Activated CD4-positive, alpha-beta T cell treated with anti-CD3 and anti-CD28 coated beads, Interleukin-2, amount 50 U/mL, for 4 hours (primary cell): ENCODE measurements at places on chromosomes 2 and 18.

DNA sequence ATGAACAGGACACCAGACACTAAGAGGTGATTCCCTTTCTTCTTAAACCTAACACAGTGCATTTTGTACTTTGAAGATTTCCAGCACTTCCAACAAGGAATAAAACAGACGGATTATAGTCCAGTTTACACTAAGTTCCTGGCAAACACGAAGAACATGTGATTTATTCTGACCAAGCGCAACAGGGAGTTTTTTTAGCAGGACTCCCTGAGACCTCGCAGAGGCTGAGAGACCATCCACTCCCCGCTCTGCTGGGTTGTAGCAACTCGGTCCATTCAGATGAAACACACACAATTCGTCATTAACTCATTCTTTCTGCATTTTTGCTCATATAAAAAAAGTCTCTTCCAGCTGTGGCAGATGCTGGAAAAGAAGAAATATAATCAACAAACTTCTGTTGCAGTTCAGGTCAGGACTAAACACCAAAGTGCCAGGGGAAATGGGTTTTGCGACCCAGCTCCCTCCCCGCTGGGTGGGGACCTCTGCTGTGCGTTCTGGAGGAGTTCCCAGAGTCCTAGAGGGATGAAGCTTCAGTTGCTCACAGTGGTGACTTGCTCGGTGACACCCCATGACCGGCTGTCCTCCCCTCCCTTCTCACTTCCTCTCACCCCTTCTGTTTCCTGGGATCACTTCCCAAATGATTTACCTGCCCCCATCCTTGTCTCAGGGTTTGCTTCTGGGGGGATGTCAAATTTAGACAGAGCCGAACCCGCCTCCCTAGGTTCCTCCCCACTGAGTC, 52.5 kb downstream of the KCNF1 start:
- DNase-seq = no peak

- no peak for DNase-seq
Measured at GRCh38 chr2:143949121-143949848, 570.6 kb downstream of the ZEB2 start.

GRCh38 chr2:63673865-63674533, 85.2 kb downstream of the MDH1 start:
- no peak for DNase-seq

DNA sequence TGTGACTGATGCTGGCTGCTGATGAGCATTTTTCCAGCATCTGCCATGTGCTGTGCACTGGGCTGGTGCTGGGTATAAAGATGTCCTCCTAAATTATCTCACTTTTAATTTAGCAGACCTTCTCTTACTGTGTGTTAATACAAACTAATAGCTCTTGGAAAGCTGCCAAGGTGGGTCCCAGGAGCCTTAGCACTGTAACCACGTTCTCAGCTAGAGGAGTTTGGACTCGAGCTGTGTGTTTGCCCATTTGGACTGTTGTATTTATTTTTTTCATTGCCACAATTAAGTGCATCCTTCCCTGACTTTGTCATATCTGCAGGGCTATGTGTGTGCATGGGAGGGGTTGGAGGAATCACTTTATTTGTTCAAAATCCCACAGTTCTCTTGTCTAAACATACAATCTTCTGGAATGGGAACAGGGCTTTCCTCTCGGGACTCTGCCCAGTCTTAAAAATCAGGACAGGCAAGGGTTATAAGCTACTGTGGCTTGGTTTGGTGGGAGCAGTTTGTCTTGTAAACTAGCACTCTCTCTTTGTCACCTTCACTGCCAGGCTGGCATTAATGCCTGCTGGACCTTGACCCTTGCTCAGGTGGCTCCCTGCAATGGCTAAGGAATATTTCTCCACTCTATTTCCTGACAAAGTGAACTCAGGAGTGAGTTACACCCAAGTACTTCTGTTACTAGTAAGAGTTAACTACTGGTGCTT, 129.7 kb upstream of the MGAT5 start:
- no peak for DNase-seq

- DNase-seq = no peak
Measured at GRCh38 chr2:100269889-100270288, 52.4 kb downstream of the LONRF2 start.

DNA sequence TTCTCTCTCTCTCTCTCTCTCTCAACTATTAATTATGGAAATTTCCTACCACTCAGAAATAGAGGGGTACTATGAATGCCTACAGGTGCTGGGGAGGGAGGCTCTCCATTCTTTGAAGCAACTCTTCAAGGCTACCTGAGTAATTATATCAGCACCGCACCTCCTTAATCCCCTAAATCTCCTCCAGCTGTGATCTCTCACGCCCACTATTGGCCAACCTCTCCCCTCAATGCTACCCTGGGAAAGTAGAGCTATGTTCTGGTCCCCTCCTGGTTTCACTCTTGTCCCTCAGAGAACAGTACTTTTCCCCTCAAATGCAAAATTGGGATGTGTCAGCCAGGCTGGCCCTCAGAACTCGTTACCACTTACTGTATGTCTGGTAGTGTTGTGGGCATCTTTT, 1.6 kb downstream of the MOCOS start:
- DNase-seq = no peak

DNA sequence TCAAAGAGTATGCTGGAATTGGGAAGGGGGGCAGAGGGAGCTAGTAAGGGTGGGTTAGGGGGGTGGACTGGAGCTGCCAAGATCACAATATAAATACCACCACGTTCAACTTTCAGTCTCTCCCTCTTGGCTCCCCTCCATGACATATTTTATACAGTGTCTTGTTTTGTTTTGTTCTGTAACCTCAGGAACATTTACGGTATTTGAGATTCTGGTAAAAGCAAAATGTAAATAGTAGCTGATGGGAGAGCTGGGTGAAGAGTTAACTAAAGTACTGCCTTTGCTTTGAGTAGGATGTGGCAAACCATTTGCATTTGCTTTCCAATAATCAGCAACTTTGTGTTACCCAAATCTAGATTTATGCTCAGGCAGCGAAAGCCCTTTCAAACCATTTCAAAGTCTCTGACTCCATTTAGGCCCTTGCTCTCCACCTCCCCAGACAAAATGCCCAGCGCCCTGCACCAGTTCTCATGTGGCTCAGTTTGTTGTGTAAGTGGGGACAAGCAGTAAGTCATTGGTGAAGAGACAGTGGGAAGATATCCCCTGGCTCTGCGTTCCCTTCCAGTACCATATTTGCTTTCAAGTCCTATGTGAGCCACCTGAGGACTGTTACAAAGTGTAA, 17.4 kb downstream of the IRS1 start:
- no peak for DNase-seq

GRCh38 chr2:55169915-55170314, 62.2 kb downstream of the CLHC1 start:
- no peak for DNase-seq
